IPS-NIHi11 (cell line): ENCODE measurements at places on chromosomes 2 and 18.

DNA sequence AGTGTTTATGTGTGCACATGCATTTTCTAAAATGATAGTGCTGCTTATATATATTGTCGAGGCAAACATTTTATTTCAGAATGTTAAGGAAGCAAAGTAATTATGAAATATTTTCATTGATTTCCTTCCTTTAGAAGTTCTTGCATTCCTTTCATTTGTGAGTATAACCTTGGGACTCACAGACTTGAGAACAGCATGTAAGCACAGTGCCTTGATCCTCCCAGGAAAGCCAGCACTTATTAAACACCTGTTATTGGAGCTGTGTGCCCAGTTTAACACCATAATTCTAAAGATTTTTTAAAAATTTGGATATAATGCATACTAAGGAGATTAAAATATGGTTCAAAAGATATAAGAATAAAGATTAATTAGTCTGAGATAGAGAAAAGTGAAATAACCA, 554.4 kb upstream of the FAM98A start:
- no peak for DNase-seq

DNA sequence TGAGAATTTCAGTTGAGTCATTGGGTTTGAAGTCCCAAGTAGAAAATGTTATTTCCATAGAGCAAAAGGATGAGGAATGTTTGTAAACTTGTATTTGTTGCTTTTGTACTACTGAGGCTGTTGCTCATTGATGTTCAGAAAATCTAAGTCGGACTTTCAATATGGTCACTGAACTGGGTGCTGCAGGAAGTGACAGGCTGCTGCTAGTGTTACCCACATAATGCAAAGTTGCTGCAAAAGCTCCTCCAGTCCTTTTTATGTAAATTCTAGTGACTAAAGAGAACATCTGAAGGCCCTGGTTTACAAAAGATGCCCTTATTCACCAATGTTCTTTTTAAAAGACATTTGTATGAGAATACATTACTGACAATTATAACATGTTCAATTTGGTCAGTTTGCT, 131.1 kb upstream of the FAM98A start:
- DNase-seq = no peak

- DNase-seq = peak; percentile 29
Measured at GRCh38 chr2:173793709-173794565, 171.2 kb downstream of the SP3 start.

DNA sequence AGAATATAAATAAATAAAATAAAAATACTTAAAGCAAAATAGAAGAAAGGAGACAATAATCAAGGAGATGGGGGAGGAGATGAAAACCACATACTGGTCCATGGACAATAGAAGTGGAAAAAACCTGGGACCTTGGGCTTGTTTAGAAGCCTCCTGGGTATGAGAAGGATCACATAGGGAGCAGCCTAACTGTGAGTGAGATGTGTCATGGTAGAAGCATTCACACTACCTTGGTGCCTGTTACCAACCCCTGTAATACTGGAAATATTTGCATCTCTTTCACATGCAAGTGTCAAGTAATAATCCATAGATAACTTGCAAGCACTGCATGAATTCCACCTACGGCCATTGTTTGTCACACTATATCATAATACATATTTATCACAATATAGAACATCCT, 23.2 kb upstream of the RNF103 start:
- no peak for DNase-seq

DNA sequence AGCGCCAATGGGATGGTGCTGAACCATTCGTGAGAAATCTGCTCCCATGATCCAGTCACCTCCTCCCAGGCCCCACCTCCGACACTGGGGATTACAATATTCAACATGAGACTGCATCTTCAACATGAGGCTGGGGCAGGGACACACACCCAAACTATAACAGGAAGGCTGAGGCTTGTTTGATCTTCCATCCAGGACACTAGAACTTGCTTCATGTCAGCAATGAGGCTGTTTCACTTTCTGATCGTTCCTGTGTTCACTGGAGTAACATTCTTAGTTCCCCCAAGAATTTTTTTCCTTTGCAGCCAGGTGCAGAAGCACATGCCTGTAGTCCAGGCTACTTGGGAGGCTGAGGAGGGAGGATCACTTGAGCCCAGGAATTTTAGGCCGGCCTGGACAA, 30.8 kb upstream of the SOX11 start:
- DNase-seq = no peak

DNA sequence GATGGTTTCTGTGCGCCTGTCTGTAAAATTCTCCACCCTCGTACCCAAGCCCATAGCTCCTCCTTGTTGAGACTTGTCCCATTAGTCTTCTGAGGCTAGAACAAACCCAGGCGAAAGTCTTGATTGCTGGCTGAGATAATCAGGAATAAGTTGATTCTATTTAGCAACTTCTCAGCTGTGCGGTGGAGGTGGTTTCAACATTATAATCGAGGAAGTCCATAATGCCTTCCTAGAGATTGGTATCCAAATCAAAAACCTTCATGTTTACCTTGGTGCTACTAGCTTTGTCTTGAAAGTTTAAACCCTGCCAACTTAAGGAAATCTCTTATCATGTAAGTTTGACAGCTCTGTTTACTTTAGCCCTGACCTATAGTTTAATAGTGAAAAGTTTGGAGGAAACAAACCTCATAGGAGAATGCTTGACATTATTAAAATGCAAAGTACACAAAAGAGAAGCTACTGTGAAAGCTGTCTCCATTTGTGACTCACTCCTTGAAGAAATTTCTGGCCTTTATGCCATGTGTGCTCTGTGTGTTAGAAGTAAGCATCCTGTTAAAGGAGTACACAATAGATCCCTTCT, 36.6 kb upstream of the DSC1 start:
- DNase-seq = no peak

- DNase-seq = no peak
Measured at GRCh38 chr2:75421986-75422385, 138.8 kb downstream of the EVA1A start.

DNA sequence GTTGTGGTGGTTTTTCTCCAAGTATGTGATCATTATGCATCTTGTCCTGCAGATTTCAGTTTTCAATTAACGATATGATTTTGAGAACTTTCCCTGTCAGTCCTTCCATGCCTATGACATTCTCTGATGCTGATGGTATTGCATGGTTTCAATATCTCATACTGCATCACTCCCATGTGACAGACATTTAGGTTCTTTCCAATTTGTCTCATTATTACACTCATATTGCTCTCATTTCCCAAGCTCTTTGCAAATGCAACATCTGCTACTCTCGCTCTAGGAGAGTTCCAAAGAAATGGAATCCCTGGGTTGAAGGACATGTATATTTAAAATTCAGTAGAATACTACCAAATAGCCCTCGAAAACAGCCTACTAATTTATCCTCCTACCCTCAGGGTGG, 125.5 kb downstream of the MARCHF4 start:
- no peak for DNase-seq

DNA sequence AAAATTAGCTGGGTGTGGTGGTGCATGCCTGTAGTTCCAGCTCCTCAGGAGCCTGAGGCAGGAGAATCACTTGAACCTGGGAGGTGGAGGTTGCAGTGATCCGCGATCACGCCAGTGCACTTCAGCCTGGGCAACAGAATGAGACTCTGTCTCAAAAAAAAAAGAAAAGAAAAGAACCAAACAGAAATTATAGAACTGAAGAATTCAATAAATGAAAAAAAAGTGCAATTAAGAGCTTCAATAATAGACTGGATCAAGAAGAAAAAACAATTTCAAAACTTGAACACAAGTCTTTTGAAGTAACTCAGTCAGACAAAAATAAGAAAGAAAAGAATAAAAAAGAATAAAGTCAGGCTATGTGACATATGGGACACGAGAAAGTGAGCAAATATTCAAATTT, 175.8 kb upstream of the ZSWIM2 start:
- DNase-seq = no peak

DNA sequence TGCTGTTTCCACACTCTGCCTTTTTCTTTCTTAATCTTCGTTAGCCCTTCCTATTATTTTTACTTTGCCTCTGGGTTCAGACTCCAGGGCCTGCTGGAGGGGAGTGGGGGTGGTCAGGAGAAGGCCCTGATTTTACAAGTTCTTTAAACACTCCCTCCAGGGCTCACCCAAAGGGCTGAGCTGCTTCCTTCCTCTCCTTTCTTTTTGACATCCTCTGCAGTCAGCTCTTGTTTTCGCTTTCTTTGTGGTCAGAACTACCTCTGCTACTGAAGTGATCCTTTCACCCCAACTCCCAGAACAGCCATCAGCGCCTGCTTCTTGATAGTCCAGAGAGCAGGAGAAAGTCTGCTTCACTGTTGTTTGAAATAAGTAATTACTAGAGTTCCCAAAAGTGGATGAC, 925.7 kb downstream of the EPHA4 start:
- DNase-seq = no peak

DNA sequence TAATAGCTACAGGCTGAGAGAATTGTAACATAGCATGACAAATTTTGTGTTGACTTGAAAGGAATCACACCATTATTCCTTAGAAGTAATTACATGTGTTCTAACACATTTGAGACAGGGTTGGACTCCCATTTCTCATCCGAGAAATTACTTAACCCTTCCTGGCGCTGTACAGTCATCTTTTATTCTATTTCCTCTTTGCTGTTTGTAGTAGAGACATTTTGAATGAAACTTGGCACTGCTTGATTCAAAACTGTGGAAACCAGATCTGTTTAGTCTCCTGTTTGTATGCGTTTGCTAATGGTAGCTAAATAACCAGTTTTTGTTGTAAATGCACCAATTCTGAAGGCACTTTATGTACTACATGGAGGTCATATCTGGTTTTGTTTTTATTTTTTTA, 231.9 kb downstream of the ALPK2 start:
- no peak for DNase-seq

DNA sequence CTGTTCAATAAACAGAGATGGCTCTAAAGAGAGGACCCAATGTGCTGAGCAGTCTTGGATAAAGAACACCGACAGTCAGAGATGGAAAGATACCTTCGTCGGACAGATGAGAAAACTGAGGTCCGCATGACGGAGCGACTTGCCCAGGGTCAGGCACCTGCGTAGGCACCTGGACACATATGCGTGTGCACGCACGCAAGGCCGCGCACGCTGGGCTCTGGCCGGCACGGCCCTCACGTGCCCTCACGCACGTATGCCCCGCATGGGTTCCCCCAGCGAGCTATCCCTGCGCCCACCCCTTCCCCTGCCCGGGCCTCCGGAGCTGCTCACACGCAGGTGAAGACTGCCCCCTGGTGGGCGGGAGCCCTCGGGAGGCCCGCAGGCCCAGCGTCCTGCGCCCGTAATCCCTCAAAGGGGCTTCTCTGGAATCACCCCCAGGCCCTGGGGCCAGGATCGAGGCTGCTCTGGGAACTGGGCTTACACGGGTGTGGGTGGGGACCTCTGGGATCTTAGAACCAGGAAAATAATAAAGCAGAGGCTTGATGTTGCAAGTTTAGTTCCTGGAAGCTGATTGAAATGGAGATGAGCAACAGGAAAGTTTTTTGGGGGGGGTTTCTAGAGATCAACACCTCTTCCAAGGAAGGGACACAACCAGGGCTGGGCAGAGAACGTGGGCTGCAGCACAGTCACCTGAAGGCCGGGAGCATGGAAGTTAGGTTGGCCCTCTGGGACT, 246.3 kb downstream of the TNS1 start:
- DNase-seq = peak; percentile 97

DNA sequence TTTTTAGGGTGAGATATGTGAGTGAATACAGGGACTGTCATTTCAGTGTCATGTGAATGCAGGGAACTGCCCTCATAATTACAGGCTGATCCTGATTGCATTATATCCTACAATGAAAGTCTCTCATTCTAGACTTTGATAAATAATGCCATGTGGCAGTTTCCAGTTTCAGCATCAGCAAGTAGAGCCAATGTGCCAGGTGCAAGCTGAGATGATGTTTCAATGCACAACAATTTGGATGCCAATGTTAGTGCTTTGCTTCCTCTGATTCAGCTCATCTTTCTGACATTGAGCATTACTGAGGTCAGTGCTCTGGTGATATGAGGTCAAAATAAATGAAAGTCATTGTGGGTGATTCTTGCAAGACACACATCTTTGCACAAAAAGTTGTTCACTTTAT, 63.7 kb upstream of the TFPI start:
- DNase-seq = no peak

- DNase-seq = no peak
Measured at GRCh38 chr2:212157012-212157411, 381.6 kb downstream of the ERBB4 start.

DNA sequence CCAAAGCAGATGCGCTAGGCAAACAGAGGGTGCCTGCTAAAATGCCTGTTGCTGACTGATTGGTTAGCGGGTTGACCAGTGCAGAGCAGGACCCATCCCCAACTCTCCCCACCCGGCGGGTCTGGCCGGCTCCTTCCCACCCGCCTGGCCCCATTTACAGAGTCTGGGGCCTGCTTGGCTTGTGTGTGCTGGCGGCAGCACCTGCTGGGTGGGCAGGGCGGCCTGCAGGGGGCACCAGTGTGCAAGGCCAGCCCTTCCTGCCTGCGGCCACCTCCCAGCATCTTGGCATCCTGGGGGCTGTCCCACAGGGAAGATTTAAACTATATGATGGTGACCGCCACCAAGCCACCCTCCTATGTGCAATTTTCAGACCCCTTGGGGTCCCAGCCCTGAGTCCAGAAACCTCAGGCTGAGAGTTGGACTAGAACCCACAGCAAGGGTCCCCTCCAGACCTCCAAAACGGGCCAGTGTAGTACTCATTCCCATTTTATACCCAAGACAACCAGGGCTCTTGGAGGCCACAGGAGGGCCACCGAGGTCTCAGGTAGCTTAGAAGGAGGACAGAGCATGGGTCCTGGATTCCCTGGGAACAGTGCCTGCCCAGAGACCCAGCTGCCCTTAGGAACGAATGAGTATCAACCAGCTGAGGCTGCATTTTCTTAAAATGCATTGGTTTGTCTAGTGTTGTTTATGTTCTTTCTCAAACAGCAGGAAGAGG, 173.6 kb downstream of the SMAD7 start:
- DNase-seq = peak; percentile 97

DNA sequence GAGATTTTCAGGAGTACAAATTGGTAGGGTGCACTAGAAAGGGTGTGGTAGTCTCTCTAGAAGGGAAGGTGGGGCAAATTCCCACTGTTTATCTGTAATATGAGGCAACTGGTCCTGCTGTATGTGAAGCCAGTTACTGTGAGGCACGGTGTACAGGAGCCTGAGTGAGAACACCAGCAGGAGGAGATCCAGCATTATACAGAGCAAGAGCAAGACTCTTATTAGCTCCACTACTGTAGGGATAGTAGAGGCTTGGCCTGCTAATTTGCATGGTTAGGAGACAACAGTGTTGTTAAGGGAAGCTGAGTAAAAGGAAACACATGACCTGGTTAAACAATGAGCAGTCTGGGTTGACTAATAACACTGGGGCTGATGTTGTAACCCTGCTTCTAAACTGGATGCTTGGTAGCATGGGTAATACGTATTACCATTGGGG, 76.3 kb upstream of the WDSUB1 start:
- no peak for DNase-seq

- no peak for DNase-seq
Measured at GRCh38 chr2:46494596-46494995, 15.2 kb downstream of the TMEM247 start.

- DNase-seq = no peak
Measured at GRCh38 chr2:106866641-106867040, 19.3 kb downstream of the ST6GAL2 start.

DNA sequence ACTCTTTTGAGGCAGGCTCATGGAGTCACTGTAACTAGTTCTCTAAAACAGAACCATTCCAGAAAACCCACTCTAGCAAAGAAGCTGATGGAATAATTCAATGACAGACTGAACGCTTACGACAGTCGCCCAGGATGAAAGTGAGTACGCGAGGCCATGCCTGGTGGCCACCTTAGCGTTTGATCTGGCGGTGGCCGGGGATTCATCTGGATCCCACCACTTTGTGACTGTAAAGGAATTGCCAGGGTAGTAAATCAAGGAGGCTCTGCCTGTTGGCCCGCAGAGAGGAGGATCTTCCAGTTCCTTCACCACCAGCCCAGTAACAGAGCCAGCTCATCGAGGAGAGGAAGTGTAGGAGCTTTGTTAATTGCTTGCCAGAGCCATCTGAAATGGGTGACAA, 34.6 kb downstream of the GREB1 start:
- DNase-seq = no peak
